ENCODE measurements at places on chromosomes 1 and 21.
A peak's percentile ranks its signal among the peaks of the same experiment; 100 is the strongest.

GRCh38 chr1:32400876-32401631 is 6.8 kb upstream of the BSDC1 start:
- DNase-seq, result peak; percentile 82

GRCh38 chr1:221709854-221710253 is 32.0 kb downstream of the DUSP10 start:
- no peak for DNase-seq

- no peak for DNase-seq
Observed at GRCh38 chr1:82542766-82543165, 742.0 kb downstream of the ADGRL2 start.

GRCh38 chr1:67846538-67846937 is 13.3 kb upstream of the GNG12 start:
- no peak for DNase-seq

DNA sequence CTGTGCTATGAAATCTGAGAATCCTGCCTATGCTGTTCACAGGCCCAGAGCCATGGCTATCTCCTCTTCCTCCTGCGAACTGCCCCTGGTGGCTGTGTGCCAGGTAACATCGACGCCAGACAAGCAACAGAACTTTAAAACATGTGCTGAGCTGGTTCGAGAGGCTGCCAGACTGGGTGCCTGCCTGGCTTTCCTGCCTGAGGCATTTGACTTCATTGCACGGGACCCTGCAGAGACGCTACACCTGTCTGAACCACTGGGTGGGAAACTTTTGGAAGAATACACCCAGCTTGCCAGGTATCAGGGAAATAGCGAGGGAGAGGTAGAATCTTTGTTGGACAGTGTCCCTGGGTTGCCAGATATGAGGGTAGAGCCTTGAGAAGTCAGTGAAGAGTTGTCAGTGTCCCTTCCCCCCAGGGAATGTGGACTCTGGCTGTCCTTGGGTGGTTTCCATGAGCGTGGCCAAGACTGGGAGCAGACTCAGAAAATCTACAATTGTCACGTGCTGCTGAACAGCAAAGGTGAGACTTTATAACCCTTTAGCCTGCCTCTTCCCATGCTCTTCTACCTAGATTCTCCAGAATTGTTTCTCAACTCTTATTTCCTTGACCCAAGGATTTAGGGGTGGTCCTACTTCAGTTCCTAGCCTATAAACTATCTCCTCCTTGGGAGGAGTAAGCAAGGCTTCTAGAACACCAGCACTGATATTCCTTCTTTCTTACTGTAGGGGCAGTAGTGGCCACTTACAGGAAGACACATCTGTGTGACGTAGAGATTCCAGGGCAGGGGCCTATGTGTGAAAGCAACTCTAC is 1.4 kb downstream of the NIT1 start:
- peak; percentile 84 for DNase-seq

GRCh38 chr1:6134206-6134605 is 45.9 kb downstream of the CHD5 start:
- no peak for DNase-seq

GRCh38 chr1:244089561-244089960 is 38.5 kb downstream of the ZBTB18 start:
- DNase-seq, result no peak

DNA sequence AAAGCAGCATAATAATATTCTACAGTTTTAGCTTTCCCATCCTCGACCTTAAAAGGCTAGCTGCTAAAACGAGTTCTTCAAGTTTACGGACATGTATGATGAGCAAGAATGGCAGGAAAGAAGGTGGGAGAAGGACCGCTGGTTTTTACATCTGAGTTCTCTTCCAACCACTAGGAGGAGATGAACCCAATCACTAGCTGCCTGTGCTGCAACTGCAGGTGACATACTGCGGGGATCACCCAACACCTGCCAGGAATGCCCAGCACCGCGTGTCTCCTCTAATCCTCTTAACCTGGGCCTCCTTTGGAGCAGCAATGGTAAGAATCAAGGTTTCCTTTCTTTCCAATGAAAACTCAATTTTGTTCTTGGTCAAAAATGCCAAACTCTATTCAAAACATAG is 23.5 kb downstream of the TOR3A start:
- peak; percentile 16 for DNase-seq

- peak; percentile 59 for DNase-seq
Observed at GRCh38 chr1:24411963-24412362, 1.6 kb downstream of the STPG1 start.

DNA sequence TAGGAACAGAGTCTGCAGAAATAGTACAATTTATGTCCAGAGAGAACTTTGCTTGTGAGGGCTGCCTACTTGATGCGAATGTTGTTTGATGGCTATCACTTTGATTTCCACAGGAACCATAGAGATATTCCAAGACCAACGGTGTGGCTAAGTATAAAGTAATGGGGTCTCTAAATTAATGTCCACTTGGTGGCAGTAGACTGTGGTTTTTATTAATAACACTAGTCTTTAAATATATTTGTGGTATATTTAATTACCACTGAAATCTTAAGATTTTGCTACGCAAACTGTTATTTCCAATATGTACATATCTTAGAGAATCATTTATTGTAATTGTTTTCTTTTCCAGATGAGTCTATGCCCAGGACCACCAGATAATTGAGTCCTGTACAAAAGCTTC is 647.9 kb downstream of the PLA2G4A start:
- peak; percentile 7 for DNase-seq

DNA sequence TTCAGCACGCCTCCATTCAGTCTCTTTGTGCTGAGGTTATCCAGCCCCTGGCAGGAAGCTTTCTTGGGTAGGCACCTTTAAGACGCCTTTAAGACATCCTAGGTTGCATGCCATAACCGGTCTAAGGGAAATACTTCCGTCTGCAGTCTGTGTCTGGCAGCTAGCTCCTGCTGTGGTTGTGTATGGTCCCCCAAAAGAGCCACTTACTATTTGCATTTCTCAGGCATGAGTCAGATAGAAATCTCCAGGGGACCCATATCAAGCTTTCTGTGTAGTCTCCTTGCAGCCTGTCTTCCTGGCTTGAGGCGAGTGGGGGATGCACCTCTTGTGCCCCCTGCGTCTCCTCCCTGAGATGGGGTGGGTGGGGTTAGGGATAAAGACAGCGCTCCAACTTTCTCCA is 10.0 kb upstream of the RYR2 start:
- DNase-seq, result no peak

GRCh38 chr1:160367934-160368923 is 1.4 kb downstream of the NHLH1 start:
- DNase-seq, result peak; percentile 60

GRCh38 chr1:116372191-116372590 is 853 bp upstream of the ATP1A1 start:
- no peak for DNase-seq

- DNase-seq, result no peak
Observed at GRCh38 chr1:237677979-237678378, 212.7 kb downstream of the ZP4 start.

GRCh38 chr1:107858323-107858722 is 106.7 kb downstream of the VAV3 start:
- no peak for DNase-seq

GRCh38 chr1:227472772-227473171 is 90.6 kb upstream of the ZNF678 start:
- DNase-seq, result no peak

GRCh38 chr1:184745110-184745509 is 9.5 kb downstream of the EDEM3 start:
- DNase-seq, result no peak

- DNase-seq, result no peak
Observed at GRCh38 chr1:37660664-37661063, 26.0 kb upstream of the RSPO1 start.

DNA sequence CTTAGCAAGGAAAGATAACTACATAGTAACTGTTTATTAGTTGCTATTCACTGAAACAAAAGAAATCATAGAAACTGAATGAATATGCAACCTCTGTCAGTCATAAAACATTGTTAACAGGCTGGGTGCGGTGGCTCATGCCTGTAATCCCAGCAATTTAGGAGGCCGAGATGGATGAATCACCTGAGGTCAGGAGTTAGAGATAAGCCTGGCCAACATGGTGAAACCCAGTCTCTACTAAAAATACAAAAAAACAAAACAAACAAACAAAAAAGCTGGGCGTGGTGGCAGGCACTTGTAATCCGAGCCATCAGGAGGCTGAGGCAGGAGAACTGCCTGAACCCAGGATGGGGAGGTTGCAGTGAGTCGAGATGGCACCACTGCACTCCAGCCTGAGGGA is 44.1 kb downstream of the CRB1 start:
- no peak for DNase-seq

- DNase-seq, result no peak
Observed at GRCh38 chr1:156122519-156123355, 8.2 kb downstream of the LMNA start.

DNA sequence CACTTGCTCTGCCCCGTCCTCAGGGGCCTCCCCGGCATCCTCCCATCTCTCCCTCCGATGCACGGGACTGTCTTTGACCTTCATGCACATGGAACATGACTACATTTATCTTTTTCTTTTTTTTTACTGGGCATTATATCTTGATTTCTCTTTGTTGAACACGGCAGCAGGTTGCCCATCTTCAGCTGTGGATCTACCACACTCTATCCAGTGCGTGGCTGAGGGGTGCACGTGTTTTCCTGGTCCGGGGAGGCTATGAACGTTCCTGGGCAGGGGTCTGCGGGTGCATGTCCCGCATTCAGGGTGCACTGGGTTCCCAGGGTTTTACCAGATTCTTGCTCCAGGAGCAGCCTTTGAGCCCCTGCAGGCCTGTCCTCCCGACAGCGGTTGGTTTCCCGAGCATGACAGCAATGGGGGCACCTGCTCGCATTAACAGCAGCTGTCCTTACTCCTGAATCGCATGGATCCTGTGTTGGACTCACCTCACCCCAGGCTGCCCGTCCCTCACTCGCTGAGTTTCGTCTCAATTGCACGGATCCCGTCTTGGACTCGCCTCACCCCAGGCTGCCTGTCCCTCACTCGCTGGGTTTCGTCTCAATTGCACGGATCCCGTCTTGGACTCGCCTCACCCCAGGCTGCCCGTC is 7.4 kb downstream of the POFUT2 start:
- no peak for DNase-seq

DNA sequence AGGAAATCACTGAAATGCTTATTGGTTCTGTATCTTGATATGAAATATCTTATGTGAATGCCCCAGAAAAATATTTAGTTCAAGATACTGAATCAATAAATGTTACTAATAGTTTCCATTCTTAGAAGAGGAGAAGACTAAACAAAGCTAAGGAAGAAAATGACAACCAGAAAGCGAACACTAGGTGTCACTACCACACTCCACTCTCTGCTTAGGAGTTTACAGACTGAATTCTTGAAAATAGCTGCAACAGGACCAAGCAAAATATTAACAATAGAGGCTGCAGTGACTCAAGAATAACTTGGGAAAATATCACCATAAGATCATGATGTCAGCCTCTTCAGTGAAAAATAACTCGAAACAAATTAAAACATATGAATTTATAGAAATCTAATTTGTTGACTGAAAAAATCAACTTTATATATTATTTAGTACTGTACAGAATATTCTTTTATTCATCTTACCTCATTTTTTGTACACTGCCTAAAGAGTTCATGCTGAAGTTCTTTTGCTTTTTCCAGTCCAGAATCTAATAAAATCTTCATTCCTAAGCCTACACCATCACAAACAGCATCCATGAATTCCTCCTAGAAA is 61.6 kb downstream of the KIF14 start:
- DNase-seq, result peak; percentile 58

GRCh38 chr1:66750577-66750976 is 1.7 kb upstream of the DYNLT5 start:
- no peak for DNase-seq

GRCh38 chr1:233905416-233906051 is 1.1 kb downstream of the SLC35F3 start:
- DNase-seq, result no peak

DNA sequence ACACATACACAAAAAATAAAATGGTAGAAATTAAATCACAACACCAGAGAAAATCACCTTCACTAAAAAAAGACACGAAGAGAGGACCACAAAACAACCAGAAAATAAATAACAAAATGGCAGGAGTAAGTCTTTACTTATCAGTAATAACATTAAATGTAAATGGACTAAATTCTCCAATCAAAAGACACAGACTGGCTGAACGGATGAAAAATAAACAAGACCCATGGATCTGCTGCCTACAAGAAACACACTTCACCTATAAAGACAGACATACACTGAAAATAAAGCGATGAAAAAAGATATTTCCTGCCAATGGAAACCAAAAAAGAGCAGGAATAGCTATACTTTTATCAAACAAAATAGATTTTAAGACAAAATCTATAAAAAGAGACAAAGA is 73.6 kb downstream of the ZZZ3 start:
- DNase-seq, result no peak

DNA sequence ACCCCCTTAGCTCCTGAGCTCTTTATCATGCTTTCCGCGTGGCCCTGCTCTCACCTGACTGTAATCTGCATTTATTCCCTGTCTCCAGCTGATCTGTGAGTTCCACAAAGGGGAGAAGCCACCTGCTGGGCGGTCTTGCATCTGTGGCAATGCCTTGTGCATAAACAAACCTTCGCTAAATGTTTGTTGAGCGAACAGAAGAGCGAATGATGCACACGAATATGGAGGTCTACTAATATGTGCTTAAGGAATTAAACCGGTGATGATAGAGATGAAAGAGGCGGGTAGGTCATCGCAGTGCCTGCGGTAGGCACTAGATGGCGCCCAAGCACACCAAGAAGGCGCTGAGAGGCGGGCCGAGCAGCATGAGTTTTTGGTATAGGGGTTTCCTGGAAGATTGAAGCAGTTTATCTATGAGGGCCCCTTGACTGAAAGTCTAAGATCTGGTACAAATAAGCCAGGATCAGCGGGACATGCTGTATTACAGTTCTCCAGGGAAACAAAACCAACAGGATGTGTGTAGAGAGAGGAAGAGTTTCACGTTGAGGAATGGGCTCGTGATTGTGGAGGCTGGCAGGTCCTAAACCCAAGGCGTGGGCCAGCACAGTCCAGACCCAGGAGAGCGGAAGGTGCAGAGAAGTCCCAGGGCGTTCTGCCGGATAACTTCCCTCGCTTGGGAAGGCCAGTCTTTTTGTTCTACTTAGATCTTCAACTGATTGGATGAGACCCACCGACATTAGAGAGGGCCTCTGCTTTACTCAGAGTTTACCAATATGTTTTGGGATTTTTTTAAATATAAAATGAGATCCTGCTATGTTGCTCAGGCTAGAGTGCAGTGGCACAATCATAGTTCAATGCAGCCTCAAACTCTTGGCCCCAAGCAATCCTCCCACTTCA is 34.7 kb downstream of the TOMM20 start:
- DNase-seq, result peak; percentile 80

GRCh38 chr1:79362470-79362869 is 355.9 kb upstream of the ADGRL4 start:
- DNase-seq, result no peak

All from hematopoietic multipotent progenitor cell treated with erythropoietin and hydrocortisone succinate and interleukin-3 and kit ligand, for 8 days (in vitro differentiated cells).